ENCODE measurements at places on chromosomes 2 and 18.

- no peak for DNase-seq
Measured at GRCh38 chr2:142718576-142719155, 158.8 kb upstream of the KYNU start.

DNA sequence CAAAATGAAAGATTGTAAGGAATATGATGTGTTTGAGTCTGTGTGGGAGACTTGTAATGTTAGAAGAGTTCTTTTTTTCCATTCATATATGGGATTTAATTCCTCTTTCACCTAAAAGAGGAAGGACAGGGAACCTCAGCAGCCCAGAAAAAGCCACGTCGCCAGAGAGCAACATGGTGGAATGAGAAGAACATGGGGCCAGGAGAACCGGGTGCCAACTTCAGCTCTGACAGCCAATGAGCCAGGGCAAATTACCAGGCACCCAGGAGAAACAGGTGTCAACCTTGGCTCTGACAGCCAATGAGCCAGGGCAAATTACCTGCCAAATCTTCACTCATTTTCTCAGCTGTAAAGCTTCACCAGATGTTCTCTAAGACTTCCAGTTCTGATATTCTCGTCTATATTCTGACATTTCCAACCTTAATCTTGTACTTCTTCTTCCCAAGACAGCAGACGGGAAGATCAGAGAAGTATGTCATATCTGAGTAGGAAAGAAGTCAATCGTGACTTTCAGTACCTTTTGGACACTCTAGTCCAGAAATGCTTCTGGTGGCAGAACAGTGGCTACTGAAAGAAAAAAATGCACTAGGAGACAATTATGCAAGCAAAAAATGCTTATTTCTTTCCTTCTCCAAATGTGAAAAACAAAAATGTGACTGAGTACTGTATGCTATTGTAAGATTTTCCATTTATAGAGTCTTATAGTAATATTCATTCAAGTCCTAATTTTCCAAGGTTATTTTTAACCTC is 79.2 kb upstream of the COL5A2 start:
- peak; percentile 54 for DNase-seq

DNA sequence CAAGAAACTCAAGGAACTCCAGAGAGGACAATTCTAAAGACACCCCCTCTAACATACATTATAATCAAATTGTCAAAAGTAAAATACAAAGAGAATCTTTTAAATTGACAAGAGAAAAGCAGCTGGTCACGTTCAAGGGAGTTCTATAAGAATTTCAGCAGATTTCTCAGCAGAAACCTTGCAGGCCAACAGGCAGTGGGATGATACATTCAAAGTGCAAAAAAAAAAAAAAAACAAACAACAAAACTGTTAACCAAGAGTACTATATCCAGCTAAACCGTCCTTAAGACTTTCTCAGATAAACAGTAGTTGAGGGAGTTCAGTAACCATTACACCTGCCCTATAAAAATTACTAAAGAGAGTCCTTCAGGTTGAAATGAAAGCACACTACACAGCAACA is 33.9 kb downstream of the CCDC138 start:
- no peak for DNase-seq

DNA sequence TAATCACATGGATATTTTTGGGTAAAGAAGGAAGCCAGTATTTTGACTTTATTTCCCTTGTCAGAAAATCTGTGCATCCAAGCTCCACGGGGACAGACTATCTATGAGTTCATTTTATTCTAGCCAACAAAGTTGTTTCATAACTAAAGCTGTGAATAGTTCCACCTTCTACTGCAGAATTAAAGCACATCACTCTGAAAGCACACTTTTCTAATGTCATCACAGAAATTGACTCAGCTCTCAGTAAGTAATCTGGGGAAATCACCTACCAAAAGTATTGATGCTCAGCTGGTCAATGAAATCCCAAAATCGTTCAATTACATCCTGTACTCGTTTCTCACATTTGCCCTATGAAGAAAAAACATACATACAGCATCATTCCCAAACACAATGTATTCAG is 19.1 kb downstream of the IAH1 start:
- no peak for DNase-seq

DNA sequence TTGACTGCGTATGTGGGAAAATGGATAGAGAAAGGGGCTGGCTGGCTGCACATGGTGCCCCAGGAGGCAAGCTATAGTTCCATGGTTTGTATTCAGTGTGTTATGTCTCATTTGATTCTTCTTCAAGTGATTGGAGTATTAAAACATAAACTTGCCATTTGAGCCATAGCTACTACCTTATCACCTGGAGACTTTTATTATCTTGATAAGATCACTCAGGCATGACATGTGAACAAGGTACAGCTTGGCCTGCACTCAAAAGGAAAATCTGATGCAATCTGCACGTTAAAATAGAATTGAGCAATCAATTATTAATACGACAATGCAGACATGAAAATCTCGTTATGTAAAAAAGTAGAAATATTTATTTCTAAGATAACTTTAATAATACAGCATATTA is 116.9 kb downstream of the RND3 start:
- DNase-seq: no peak

DNA sequence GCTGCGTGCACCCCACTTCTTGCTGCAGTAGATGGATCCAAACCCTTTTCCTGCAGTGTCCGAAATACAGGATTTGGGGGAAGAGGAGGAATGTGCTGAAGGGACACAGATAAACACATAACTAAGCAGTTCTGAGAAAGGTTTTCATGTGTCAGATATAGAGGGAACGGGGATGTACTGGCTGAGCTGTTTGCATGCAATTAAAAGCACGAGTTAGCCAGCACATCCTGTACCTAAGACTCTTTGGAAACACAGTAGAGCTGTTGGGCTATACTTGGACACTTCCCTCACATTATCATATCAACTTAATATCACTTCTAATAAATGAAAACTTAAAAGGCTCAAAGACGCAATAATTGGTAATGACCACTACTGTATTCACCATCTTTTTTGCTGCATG is 377.4 kb downstream of the XIRP2 start:
- no peak for DNase-seq

DNA sequence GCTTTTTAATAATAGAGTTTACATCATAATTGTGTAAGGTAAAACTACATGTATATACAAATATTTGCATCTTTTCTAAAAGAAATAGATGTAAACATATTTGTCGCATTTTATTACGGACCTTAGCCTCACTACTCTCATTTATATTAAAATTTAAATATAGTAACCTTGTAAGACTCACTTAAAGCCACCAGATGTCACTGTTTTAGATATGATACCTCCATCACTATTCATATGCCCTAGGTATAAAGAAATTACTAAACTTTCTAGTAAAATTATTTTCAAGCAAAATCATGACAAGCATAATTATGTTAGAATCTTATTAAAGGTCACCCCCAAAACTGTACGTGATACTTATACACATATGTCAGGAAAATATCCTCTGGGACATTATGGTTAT is 674.3 kb upstream of the REG3G start:
- no peak for DNase-seq

GRCh38 chr2:234488913-234489451 is 7.9 kb downstream of the ARL4C start:
- DNase-seq: no peak

- DNase-seq: no peak
Measured at GRCh38 chr2:219675221-219675620, 47.8 kb downstream of the SLC4A3 start.

GRCh38 chr2:29368659-29369040 is 253.4 kb downstream of the CLIP4 start:
- no peak for DNase-seq

DNA sequence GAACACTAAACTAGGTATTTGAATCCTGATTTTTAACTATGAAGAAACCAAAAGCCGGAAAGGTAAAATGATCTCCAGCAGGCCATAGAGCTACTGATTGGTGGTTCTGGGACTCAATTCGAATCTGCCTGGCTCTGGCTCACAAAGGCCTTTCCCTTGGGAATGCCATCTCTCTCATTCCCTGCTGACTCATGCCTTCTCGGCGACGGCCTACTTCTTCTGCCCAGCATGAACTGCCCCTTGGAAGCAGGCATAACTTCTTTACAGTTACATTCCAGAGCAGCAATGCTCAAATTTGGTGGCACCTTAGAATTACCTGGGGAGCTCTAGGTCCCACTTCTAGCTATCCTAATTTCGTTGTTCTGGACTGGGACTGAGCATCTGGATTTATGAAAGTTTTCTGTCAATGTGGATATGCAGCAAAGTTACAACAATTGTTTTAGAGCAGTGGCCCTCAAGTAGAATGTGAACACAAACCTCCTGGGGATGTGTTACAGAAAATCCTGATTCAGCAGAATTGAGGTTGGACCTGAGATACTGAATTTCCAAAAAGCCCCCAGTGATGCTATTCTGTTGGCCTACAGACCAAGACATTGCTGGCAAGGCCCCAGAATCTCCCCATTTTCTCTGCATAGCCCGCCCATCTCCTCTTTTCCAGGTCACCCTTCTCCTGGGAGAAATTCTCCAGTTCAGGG is 261.1 kb downstream of the CNTNAP5 start:
- DNase-seq: no peak

All from left hindlimb (tissue), 1 donor.